Left lung (tissue), 14 donors: ENCODE measurements at places on chromosomes 11 and 22. TPM values are rescaled to one million over a fixed set of nuclear protein-coding genes. Genes with fewer than 3 reads are reported as not detected.

- DNase-seq: peak; percentile 71
These were observed 42.1 kb upstream of the KLHL35 start for GRCh38 chr11:75474878-75475766.

- no peak for DNase-seq
These were observed 3.1 kb downstream of the PIM3 start for GRCh38 chr22:49963647-49964026.

DNA sequence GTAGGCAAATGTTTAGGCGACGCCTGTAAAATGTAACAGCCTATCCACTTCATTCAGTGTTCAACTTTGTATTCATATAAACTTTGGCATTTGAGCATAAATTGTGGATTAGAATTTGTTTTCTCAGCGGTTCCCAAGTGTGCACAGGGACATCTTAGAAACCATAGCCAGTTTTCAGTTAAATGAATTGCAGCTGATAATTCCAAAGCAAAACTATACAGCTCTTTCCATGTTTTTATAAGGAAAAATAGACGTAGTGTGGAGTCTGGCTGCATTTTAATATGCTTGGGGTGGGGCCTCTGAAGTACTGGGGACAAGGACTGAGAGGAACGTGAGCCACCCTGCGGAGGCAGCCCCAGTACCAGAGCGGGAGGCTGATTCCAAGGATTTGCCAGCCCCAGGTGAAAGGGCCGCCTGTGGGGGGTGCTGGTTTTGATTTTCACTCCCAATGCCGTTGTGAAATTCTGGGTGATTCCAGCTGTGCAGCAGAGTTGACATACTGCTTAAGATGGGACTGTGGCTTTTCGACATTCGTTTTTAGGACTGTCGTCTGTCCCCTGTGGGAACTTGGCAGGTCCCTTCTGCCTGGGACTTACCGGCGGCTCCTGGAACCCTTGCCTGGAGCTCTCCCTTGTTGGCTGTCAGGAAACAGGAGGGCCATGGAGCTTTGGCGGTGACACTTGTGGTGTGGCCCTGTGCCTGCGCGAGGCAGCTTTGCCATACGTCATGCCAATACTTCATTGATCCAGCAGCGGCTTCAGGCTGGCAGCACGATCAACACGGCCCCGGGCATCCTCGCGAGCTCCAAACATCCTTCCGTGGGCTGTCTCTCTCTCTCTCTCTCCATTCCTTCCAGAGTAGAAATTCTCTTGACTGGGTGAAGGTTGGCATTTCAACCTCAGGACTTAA is 370.9 kb downstream of the TBC1D22A start:
- DNase-seq: no peak

DNA sequence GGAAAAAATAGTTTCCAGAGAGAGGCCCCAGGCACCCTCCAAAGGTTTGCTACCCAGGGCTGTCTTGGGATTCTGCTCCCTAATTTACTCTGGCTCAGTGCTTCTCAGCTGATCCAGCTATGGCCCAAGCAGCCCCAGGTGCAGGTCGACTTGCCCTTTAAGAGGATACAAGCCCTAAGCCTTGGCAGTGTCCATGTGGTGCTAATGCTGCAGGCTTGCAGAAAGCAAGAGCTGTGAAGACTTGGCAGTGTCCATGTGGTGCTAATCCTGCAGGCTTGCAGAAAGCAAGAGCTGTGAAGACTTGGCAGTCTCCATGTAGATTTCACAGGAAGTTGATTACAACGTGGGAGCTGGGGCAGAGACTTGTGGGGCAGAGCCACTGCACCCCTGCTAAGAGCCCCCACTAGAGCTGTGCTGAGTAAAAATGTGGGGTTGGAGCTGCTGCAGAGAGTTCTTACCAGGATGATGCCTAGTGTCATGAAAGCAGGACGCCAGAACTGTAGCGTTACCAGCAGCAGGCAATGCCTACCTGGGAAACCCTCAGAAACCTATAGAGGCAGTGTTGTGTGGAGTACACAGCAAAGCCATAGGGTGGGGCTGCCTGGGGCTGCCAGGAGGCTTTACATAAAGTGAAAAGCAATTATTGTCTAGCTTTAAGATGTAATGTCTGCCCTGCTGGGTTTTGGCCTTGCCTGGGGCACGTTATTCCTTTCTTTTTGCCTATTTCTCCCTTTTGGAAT is 16.1 kb upstream of the OR52K1 start:
- DNase-seq: no peak

DNA sequence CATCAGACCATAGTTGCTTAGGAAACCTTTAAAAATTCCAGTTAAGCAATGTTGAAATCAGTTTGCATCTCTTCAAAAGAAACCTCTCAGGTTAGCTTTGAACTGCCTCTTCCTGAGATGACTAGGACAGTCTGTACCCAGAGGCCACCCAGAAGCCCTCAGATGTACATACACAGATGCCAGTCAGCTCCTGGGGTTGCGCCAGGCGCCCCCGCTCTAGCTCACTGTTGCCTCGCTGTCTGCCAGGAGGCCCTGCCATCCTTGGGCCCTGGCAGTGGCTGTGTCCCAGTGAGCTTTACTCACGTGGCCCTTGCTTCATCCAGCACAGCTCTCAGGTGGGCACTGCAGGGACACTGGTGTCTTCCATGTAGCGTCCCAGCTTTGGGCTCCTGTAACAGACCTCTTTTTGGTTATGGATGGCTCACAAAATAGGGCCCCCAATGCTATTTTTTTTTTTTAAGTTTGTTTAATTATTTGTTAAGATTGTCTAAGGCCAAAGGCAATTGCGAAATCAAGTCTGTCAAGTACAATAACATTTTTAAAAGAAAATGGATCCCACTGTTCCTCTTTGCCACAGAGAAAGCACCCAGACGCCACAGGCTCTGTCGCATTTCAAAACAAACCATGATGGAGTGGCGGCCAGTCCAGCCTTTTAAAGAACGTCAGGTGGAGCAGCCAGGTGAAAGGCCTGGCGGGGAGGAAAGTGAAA is 73.4 kb downstream of the NCAPD3 start:
- no peak for DNase-seq

DNA sequence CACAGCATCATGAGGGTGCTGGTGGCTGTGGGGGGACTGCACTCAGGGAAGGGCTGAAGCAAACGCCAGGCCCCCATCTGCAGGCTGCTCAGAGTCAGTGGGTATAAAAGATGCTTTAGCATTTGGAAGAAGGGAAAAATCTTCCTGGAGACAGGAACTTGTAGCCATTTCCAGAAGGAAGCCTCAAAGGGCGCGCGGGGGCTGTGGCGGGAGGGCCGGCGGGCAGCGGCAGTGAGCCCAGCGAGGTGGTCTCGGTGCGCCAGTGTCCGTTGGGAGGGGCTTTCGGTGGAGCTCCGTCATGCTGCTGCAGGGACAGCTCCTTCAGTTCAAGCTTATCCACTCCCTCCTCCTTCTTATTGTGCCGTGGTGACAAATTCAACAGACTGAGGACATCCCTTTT is 63.0 kb upstream of the PITPNB start:
- no peak for DNase-seq

DNA sequence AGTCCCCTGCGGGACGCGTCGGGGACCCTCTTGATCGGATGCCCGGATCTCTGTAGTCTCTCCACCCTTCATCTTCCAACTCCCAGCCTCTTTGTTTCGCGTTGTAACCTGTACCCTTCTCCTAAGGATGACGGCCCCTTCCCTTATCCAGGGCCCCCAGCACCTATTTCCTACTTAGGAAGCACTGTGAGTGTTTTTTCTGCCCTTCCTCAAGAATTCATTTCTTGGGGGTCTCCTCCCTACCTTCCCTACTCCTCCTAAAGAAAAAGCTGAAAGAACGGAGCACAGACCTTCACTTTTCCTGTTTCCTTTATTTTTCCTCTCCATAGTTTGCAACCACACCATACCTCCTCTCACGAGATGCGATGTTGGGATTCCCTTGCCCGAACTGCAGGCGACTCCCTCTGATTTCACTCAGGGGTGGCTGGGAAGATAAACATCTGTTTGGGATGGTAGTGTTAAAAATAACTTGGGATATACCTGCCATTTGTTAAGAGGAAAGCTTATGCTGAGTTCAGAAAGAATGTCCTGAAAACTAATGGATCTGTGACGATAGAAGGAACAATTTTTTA is 593 bp downstream of the FAM118B start:
- DNase-seq: no peak

DNA sequence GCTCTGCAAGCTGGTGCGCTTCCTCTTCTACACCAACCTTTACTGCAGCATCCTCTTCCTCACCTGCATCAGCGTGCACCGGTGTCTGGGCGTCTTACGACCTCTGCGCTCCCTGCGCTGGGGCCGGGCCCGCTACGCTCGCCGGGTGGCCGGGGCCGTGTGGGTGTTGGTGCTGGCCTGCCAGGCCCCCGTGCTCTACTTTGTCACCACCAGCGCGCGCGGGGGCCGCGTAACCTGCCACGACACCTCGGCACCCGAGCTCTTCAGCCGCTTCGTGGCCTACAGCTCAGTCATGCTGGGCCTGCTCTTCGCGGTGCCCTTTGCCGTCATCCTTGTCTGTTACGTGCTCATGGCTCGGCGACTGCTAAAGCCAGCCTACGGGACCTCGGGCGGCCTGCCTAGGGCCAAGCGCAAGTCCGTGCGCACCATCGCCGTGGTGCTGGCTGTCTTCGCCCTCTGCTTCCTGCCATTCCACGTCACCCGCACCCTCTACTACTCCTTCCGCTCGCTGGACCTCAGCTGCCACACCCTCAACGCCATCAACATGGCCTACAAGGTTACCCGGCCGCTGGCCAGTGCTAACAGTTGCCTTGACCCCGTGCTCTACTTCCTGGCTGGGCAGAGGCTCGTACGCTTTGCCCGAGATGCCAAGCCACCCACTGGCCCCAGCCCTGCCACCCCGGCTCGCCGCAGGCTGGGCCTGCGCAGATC is 16.5 kb downstream of the P2RY2 start:
- no peak for DNase-seq

DNA sequence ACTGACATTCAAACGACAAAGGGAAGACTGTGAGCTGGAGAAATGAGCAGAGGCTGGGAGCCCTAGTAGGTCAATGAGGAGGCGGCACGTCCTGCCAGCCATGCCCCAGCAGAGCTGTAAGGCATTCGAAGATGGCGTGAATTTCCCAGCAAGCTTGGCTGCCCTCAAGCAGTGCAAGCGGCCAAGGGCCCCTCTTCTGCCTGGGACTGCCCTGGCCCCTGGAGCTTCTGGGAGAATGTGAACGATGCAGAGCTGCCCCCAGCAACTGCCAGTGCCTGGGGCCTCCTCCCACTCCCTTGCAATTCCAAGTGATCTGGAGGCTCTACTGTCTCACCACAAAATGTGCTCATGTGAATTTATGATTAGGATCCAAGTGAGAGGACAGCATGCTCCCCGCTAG is 4.3 kb downstream of the PPM1F start:
- no peak for DNase-seq

GRCh38 chr11:6755303-6755952 is 16.3 kb downstream of the OR2AG2 start:
- no peak for DNase-seq

GRCh38 chr11:33478111-33478573 is 221.0 kb downstream of the HIPK3 start:
- no peak for DNase-seq

DNA sequence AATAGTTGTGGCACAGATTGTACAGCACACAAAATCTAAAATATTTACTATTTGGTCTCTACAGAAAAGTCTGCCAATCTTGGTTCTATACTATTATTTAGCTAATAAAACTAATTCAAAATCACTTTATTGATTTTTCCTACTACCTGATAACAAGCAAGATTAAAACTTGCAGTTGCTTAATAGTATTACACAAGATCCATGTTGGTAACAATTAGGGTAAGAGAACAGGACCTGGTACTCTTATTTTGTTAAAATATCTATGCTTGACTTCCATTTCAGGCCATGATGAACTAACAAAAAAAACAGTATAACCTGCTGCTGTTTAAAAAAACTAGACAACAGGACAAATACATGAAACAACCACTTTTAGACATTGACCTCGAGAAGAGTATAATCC is 52.4 kb downstream of the CWF19L2 start:
- no peak for DNase-seq

GRCh38 chr11:65417702-65418430 is 4.7 kb upstream of the NEAT1 start:
- DNase-seq: no peak

DNA sequence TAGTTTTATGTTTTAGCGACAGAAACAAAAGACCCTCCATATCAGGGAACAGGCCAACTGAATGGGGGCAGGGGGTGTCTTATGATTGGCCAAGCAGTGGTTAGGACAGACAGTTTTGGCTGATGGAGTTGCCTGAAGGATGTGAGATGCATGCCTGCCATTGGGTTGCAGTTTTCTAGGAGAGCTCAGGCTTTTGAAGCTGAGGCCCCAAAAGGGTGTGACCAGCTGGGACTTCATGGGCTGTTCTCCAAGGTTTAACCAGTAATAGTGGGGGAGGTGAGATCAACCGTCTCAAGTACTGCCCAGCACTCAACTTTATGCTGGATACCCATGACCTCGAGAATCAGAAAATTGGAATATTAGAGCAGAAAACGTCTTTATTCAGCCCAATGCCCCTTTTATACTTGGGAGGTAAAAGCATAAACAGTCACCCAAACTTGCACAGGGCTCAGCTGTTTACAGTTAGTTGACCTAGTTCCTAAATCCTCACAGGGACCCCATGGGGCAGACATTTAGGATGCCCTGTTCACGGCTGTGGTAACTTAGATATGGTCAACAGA is 13.5 kb downstream of the DTX4 start:
- no peak for DNase-seq

- DNase-seq: no peak
These were observed 2.0 kb downstream of the GGA1 start for GRCh38 chr22:37610480-37611129.

DNA sequence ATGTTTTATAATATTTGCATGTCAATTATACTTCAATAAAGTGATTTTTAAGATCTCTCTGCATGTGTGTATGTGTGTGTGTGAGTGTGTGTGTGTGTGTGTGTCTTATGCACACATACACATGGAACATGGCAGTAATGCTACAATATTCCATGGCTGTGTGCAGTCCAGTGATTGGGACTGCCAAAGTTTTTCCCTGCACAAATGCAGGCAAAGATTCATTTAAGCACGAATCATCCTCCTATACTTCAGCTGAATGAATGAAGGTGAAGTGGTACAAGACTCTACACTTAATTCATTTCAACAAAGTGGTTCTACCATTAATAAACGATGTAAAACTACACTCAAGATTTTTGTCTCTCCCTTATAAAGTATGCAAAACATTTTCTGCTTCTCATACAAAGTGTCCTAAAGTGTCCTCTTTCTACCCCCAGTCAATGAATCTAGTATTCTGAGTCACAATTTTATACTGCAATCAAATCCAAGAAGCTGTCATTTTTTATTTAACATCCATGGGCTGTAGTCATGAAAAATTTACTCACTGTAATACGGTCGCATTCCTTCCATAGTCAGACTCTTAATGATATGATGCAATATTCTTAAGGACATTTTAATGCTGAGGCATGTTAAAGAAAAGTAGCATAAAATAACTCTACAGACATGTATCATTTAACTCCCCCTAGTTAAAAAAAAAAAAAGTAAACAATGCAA is 132.4 kb downstream of the TTC28 start:
- no peak for DNase-seq

- no peak for DNase-seq
These were observed 698 bp downstream of the C1QTNF4 start for GRCh38 chr11:47593492-47593933.

- DNase-seq: no peak
These were observed at the start of gene C11orf87 for GRCh38 chr11:109421981-109422869. C11orf87 (plus strand) TSS chr11:109422190; CDS start chr11:109423634, 1,444 bp downstream.

The SCUBE2 gene
- polyA plus RNA-seq: 55.9 TPM

The USP2 gene
- 3.1 TPM for polyA plus RNA-seq

The ABCG4 gene
- 1.1 TPM for polyA plus RNA-seq

The CCDC81 gene
- polyA plus RNA-seq: 4.6 TPM

The PAAF1 gene
- 34.0 TPM for polyA plus RNA-seq

The MRPL11 gene
- polyA plus RNA-seq: 61.2 TPM

The OR5L1 gene
- not detected for polyA plus RNA-seq

The SOX6 gene
- polyA plus RNA-seq: 18.3 TPM

The DCDC1 gene
- polyA plus RNA-seq: 2.9 TPM

The ACRV1 gene
- polyA plus RNA-seq: 0.96 TPM
